NCI-H524 treated with DMSO at 0.1 percent for 48 hours (cell line): ENCODE measurements at places on chromosomes 12 and 14.

GRCh38 chr12:106950591-106950990, 5.1 kb upstream of the TMEM263 start:
- DNase-seq = no peak

DNA sequence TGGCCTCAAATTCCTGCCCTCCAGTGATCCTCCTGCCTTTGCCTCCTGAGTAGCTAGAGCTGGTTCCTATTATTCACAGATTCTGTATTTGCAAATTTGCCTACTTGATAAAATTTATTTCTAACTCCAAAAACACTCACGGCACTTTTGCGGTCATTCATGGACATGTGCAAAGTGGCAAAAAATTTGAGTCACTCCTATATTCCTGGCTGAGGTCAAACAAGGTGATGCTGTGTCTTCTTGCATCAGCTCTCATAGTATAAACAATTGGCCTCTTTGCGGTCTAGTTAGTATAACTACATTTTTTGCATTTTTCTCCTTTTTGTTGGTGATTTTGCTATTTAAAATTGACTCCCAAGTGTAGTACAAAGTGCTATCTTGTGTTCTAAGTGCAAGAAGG, 24.7 kb downstream of the ATF1 start:
- DNase-seq = no peak

- no peak for DNase-seq
Measured at GRCh38 chr14:103423050-103423461, 37.8 kb downstream of the MARK3 start.

DNA sequence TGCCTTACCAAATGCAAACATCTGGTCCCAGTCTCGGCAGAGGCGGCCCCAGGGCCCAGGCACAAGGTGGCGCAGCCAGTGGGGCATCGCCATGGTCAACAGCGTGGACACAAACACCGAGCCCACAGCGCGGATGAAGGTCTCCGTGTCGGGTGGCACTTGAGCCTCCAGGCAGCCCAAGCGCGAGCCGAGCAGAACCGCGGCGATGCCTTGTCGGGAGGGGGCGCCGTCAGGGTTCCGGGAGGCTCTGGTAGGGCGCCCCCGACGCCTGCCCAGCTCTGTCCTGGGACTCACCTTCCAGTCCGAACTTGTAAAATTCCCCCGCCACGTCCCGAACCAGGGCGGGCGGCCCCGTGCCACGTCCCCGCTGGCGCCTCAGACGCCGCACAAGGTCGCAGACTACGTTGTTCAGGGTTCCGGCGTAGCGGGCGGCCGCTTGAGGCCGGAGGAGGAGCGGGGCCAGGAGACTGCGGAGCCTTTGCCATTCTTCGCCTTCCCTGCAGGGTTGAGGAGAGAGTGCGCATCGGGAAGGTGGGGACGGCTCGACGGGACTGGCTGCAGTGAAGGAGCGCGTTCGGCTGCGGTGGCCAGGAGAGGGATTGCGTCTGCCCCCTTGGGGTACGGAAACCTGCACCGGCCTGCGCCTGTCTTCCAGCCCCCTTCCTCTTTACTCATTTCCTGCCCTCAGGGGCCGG, 1.7 kb downstream of the CYP27B1 start:
- no peak for DNase-seq

DNA sequence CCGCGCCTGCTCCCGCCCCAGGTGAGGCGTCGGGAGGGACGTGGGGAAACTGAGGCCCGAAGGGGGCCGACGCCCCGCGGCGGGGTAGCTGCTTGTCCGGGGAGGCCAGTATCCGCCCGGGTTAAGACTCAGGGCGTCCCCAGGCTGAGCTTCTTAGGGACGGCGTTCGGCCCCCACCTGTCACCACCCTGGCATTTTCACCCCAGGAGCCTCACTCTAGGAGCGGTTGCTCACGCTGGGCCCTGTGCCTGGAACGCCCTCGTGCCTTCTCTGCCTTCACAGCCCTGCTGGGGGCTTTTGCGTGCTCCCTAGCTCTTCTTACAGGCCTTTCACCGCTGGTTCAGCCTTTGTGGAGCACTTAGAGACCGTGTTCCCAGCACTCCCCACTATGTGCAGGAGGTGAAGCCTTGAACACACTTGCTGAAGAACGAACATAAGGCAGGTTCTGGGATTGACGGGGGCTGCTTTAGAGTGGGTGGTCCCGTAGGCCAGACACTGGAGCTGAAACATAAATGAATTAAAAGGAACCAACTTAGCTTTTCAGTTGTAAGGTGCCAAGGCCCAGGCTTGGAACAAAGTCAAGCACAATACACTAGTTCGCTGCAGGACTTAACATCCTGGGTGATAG, 601 bp downstream of the ZNF839 start:
- no peak for DNase-seq

GRCh38 chr12:103882861-103883596, 42.0 kb upstream of the NT5DC3 start:
- no peak for DNase-seq

DNA sequence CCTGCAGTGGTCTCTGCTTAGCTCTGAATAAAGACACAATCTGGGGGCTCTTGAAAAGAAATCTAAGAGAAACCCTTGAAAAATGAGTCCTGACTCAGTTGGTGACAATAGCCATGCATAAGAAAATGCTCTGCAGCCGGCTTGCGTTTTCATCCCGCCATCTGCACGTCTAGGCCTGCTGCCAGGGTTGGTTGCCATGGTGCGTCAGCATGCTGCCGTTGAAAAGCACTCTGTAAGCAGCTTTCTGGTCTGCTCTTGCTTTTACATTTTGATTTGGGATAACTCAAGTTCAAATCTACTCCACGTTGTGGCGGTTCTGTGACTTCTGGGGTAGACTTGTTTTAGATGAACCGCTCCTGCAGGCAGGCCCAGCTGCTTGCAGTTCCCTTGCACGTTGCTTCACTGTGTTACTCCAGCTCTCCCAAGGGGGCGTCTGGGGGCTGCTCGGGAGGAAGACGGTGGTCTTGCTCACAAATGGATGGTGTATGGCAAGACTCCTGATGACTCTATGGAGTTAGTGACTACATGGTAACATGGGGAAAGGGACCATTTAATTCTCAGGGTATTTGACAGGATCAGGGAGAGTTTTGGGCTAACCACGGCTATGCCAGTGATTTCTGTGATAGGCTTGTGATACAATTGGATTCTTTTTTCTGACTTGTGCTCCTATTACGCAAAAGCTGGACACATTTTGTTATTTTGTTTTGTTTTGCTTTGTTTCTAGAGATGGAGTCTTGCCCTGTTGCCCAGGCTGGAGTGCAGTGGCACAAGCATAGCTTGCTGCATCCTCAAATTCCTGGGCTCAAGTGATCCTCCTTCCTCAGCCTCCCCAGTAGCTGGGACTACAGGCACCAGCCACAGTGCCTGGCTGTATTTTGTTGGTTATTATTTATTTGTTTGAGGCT, 15.8 kb downstream of the WNT5B start:
- DNase-seq = peak; percentile 53

GRCh38 chr14:95045836-95046430, 111.4 kb downstream of the DICER1 start:
- DNase-seq = no peak

DNA sequence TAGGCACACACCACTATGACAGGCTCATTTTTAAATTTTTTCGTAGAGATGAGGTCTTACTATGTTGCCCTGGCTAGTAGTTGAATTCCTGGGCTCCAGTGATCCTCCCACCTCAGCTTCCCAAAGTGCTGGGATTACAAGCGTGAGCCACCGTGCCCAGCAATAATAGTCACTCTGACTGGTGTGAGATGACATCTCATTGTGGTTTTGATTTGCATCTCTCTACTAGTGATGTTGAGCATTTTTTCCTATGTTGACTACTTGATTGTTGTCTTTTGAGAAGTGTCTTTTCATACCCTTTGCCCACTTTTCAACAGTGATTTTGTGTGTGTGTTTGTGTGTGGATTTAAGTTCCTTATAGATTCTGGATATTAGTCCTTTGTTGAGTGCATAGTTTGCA, 26.3 kb downstream of the ATP2A2 start:
- DNase-seq = no peak

DNA sequence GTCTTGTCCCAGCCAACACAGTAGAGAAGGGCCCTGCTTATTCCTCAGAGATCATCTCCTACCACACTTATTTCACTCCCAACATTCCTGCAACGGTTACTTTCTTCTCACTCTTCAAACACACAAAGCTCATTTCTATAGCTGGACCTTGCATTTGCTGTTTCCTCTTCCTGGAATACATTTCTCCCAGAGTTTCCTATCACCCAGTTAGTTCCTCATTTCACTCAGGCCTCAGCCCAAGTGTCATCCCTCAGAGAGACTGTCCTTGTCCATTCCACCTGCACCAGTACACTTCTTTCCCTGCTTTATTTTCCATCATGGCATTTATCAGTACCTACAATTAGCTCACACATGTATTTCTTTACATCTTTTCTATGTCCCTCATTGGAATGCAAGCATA, 14.7 kb upstream of the STK38L start:
- no peak for DNase-seq

GRCh38 chr12:70852416-70853150, 68.0 kb downstream of the PTPRR start:
- peak; percentile 77 for DNase-seq

GRCh38 chr12:132284827-132285741, 44.3 kb downstream of the GALNT9 start:
- no peak for DNase-seq

DNA sequence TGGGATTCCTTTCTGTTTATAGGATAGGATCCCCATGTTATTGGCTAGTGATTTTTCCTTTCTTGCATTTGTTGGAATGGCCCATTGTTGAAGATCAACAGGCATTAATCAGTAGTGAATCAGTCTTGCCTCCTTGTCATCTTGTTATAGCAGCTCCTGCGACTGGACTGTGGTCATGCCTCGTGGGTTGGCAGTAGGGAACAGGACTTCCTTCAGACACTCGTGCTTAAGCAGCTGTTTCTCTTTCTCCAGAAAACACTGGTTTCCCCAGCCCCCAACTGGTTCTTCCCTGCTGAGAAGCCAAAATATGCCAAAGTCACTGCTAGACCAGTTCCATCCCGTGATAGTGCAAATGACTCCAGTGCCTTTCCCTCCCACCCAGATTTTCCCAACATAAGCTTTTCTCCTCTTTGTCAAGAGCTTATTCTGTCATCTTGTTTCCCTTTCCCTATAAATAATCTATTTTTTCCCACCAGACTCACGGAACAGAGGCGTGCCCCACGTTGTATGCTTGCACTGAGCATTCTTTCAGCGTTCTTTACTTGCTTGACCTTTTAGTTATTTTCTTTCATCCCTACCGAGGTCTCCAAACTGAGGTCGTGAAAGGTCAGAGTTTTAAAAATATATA, 83.5 kb downstream of the SAMD4A start:
- no peak for DNase-seq

GRCh38 chr12:22536346-22536945, 7.9 kb downstream of the C2CD5 start:
- no peak for DNase-seq

DNA sequence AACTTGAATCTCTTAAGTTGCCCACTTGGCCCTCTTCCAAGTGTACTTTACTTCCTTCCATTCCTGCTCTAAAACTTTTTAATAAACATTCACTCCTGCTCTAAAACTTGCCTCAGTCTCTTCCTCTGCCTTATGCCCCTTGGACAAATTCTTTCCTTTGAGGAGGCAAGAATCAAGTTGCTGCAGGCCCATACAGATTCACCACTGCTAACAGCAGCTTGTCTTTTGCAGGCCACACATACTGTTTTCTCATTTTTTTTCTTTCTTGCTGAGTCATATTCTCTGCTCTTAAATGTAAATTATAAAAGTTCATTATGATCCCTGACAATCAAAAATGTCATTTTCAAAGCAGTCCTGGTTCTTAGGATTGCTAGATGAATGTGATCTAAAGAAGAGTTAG, 1820.8 kb upstream of the FLRT2 start:
- DNase-seq = no peak

DNA sequence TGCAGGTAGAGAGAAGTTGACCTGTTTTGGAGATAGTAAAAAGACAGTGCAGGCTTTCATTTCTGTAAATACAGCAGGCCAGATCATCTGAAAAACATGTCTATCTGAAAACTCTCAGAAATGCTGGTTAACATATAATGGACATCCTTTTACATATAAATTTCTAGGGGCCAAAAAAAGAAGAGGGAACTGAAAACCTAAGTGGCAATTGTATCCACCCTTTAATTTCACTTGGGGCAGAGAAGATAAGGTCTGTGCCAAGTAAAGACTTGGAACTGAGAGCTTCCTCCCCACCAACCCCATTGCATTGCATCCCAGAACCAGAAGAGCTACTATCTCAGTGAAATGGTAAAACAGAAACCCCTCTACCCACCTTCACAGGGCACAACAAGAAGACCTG, 141.0 kb downstream of the SRGAP1 start:
- no peak for DNase-seq

DNA sequence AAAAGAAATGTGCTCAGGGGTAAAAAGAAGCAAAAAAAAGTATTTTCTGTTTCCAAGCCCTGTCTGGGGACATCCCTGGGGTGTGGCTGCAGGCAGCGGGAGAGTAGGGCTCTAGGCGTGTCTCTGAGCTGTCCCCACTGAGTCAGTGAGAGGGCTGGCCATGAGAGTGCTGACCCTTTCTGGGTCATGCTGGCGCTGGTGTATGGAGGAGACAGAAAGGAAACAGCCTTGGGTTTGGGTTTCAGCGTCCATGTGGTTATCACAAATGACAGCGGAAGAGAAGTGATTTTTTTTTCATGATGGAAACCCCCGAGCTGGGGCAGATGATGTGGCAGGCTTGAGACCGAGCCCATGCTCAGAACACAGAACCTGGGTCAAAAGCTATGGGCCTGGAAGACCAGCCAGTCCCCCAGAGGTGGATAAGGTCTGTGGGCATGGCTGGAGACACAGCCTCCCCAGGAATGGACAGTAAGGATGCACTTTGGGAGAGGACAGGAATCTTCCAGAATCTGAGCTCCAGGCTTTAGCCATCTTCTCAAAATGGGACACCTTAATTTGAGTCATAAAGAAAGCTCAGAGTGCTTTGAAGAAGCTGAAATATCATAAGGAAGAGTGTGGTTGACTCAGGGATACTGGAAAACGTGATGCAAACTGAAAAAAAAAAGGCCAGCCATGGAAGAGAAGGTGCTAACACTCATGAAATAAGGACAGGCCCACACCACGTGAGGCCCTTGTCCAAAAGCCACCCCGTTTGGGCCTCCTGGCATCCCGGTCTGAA, 36.2 kb downstream of the SYNE3 start:
- DNase-seq = no peak

DNA sequence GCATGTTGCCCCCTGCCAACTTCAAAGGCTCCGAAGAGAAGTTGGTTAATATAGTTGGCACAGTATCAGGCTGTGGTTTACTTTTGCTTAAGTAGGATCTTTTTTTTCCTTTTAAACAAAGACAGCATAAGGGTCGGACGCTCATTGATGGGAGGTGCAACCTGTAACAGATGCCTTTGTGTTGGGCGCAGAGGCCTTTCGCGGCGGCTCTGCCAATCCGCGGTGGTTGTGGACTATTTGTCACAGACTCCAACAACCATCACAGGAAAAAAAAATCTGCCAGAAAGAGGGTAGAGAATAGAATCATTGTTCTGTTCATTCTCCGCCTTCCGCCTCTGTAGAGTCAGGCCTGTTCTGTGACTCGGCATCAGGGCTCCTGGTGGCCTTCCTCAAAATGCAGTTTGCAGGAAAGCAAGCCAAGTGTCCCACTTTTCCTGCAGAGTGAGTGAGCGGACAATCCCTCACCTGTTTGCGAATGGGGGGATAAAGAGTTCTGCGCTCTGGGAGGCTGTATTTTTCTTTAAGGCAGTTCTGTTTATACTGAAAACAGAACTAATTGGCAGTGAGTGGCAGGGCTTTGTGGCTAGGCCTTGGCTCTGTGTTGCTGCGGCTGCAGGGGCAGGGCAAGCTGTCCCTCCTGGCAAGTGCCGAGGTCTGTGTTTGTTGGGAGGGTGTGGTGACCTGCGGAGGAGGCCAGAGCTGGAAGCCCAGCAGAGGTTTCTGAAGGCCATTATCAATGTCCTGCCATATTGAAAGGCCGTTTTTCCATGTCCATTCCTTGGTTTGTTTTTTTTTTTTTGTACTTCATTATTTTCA, 83.0 kb upstream of the PIWIL1 start:
- DNase-seq = no peak

- no peak for DNase-seq
Measured at GRCh38 chr12:6489449-6489848, 3.6 kb downstream of the MRPL51 start.
